ENCODE measurements at places on chromosomes 5 and 9.
A peak's percentile ranks its signal among the peaks of the same experiment; 100 is the strongest.

GRCh38 chr5:40680741-40681362 lies 1.1 kb downstream of the PTGER4 start:
- no peak for DNase-seq

GRCh38 chr5:139137697-139138096 lies 60.5 kb downstream of the SIL1 start:
- no peak for DNase-seq

DNA sequence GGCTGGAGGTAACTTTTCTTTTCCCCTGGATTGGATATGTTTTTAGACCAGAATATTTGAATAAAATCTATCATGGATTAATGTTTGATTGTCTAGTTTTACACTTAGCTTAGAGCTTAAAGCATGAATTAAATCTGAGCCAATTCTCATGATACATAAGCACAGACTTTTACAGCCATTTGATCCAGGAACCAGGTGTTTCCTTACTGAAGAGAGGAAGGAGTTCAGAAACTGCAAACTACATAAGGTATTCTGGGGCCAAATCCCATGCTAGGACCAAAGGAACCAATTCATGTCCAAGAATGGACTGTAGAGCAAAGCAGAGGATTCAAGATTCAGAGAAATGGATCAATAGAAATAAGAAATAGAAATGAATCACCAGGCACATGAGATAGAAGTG lies 360.4 kb upstream of the ZNF608 start:
- DNase-seq: no peak

DNA sequence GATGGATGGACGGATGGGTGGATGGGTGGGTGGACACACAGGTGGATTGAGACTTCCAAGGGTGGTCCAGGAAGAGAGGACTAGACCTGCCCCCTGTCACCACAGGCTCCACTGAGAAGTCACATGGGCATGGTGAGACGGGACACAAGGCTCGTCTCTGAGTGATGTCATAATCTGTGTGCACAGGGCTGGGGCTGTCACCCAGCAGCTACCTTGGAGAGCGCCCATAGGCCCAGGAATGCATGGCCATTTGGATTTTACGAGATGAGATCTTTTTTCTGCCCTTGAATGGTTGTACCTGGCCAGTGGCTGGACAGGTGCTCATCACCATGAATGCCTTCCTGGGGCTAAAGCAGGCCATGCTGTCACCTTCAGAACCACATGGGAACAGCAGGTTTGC lies 3.1 kb downstream of the OLFM1 start:
- DNase-seq: no peak

- no peak for DNase-seq
These were observed 11.3 kb downstream of the AHRR start for GRCh38 chr5:332843-333242.

GRCh38 chr9:134386951-134387831 lies 60.9 kb downstream of the RXRA start:
- no peak for DNase-seq

DNA sequence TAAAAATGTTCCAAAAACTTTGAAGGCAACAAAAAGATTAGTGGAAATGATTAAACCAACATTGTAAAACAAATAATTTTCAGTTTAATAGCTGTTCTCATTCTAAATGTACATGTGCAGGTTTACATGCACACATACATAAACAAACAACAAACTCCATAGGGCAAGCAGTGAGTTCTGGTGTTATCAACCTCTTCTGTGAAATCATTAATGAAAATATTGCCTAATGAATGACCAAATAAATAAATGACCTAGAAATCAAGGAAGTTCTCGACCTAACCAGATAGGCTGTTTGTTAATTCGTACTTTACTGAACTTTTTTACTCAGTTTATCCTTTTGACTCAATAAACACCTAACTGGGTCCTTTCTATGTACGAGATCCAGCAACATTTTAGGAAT lies 165.5 kb upstream of the RORB start:
- DNase-seq: no peak

- DNase-seq: peak; percentile 80
These were observed 650.3 kb downstream of the CCDC171 start for GRCh38 chr9:16202914-16203728.

DNA sequence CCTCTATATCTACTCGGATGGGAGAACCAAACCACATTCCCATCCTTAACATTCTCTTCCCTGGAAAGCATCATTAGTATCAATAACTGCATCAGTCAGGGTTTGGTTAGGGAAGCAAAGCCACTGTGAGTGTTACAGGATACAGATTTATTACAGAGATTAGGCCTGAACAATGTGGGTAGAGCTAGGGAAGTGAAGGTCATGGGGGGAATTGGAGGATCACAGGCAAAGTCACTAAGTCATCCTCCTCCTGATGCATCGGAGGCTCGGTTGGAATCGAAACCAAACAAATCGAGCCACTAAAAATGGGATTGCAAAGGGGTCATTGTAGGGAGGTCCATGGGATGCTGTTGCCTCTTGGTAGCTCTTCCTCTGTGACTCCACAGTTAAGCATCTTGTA lies 61.8 kb upstream of the ZBTB43 start:
- DNase-seq: no peak

DNA sequence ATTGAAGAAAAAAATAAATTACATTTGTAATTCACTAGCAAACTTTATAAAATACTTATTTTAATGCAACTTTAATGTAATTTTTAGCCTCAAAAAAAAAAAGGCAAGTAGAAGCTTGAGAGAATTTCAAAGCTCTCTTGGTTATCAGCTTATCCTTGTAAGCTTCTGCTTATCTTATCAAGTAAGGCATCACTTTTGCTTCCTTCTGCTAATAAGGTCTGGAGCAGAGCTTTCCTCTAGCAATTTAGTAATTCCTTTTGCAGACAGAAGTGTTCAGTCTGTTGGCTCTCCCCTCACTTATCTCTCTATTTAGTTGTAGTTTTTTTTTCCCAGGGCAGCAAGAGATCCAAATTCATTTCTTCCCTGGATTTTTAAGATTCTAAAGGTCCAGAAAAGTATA lies 525.0 kb downstream of the ISL1 start:
- DNase-seq: no peak

- no peak for DNase-seq
These were observed 132.1 kb downstream of the HSD17B3 start for GRCh38 chr9:96169901-96170300.

GRCh38 chr5:174313615-174314014 lies 268.1 kb downstream of the NSG2 start:
- DNase-seq: no peak

GRCh38 chr5:165521816-165522610 lies 2016.6 kb downstream of the MAT2B start:
- no peak for DNase-seq

GRCh38 chr5:153352685-153353219 lies 137.7 kb upstream of the GRIA1 start:
- peak; percentile 11 for DNase-seq

DNA sequence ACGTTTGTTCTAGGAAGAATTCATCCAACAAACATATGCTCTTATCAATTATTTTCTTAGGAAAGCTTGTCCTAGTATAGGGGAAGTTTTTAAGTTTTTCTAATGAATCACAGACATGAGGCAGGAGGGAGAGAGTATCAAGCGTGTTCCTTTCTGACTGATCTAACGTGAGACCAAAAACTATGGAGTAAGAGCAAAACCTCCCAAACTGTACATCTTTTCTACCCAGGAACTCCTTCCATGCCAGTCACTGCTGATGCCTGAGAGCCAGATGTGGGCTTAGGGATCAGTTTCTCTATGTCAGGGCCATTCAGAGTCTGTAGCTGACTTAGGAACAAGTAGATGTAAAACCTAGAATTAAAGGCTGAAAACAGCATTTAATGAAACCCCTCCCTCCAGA lies 51.7 kb upstream of the NFIB start:
- DNase-seq: no peak

GRCh38 chr9:136695435-136695895 lies 8.2 kb upstream of the AGPAT2 start:
- DNase-seq: peak; percentile 6

- no peak for DNase-seq
These were observed 270.2 kb upstream of the PDE4D start for GRCh38 chr5:60163762-60164161.

DNA sequence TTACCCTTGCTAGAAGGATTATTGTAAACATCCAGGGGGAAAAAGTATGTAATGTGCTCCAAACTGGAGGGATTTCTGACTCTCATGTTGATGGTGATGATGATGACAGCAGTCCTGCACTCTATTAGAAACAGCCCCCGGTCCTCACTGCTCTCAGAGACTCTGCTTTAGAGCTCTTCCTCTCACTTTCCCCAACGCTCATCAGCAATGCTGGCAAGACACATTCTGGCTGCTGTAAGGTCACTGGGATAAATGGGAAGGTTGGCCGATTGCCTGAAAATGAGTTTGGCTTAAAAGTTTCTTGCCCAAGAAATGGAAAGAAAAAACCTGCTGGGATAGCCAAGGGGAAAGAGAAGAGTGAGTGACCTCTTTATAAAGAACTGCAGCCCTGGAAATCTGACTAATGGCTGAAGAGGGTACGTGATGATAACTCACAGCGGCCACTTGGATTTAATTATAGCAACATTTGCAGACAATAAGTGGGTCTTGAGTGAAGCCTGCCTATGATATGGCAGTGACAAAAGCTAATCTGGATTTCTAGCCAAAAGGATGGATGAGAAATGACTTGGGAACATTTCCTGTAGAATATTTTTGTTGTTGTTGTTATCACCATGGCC lies 235.8 kb downstream of the TMEM38B start:
- DNase-seq: no peak

GRCh38 chr5:151005187-151005949 lies 15.0 kb upstream of the GPX3 start:
- DNase-seq: no peak

GRCh38 chr9:101650142-101650541 lies 55.4 kb upstream of the PPP3R2 start:
- DNase-seq: no peak

- DNase-seq: peak; percentile 60
These were observed 48.1 kb downstream of the VAV2 start for GRCh38 chr9:133943781-133944745.

DNA sequence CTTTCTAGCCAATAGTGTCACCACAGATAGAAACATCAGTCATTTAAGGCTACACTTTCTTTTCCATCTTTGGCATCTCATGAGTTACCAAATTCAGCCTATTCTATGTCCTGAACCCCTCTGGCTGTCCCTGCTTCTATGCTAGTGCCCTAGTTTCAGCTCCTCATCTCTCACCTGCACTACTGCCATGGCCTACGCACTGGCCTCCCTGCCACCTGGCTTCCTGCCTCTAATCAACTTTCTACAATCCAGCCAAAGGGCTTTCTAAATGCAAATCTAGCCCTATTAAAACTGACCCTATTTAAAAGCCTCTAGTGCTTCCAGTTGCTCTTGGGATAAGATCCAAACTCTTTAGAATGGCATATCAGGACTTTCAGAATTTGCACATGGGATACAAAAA lies 482.9 kb downstream of the TMEM38B start:
- no peak for DNase-seq

DNA sequence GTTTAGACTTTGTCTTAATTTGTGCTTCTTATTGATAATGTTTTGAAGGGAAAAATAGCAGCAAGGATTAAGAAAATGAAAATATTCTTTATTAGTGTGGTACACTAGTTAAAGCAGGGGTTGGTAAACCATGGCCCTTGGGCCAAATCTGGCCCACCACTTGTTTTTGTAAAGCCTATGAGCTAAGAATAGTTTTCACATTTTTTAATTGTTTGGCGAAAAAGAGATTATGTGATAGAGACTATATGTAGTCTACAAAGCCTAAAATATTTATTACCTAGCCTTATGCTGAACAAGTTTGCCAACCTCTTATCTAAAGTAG lies 57.2 kb downstream of the KCNN2 start:
- no peak for DNase-seq

- no peak for DNase-seq
These were observed 36.9 kb downstream of the LNPEP start for GRCh38 chr5:96972599-96973334.

GRCh38 chr5:89129941-89130340 lies 247.0 kb upstream of the MEF2C start:
- DNase-seq: no peak

GRCh38 chr5:170375283-170375682 lies 13.9 kb downstream of the KCNMB1 start:
- DNase-seq: no peak

GRCh38 chr9:120868676-120869359 lies 8.2 kb downstream of the PHF19 start:
- DNase-seq: peak; percentile 57

DNA sequence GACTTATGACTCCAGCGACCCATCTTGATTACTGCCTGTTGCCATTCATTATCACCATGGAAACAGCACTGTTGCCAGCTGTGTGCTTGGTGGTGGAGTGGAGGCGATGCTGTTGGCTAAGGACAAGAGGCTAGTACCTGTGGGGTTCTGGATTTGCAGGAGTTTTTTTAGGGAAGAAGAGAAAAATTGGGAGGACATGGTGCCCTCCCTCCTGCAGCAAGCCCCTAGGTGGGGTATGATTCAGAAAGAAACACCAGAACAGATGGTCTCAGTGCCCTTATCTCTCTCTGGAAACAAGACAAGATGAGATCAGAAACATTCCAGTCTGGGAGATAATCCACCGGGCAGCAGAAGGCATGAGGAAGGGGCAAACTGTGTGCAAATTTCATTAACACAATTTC lies 87.8 kb upstream of the TLR4 start:
- no peak for DNase-seq

DNA sequence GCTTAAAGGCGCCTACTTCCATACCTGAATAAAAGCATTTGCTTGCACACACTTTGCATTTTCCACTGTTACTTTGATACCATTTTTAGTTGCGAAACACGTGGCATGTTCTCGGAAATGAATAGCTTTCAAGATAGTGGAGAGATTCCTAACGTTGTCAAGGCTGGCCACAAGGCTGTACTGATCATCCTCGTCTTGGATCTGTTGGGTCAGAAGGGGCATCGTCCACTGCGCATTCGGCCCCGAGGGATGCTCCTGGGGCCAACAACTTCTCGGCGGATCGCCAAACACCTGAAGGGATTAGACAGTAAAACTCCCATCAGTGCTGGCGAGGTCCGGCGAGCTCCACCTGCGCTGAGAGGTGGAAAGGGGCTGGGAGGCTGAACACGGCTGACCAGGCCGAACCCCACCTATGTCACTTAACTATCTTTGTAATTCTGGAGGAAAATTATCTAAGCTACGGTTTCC lies 599 bp downstream of the RAD1 start:
- DNase-seq: no peak

DNA sequence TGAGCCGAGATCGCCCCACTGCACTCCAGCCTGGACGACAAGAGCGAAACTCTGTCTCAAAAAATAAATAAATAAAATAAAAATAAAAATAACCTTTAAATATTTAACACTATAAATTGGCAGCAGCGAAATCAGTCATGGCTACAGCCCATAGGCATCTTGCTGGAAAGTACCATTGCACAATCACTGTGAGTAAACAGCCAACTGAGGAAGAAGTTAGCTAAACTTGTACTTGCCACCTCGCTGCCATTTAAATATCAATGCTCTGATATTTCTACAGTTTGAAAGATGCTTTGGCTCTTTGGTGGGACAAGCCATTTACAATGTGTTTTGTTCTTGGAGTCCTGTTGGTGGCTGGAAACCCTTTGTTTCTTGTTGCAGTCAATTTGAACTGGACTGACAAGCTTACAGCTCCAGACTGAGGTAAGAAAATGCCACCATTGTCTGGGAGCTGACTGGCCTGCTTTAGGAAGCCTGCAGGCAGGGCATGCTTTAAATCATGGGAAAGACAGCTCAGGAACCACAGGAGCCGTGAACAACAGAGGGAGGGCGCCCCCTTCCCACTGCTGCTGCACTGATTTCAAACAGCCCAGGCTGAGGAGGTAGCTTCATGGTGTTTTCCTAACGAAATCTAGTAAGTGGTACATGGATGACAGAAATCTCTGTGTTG lies 322.8 kb upstream of the RFX3 start:
- DNase-seq: no peak
